ENCODE measurements at places on chromosomes 4 and X.

- DNase-seq = no peak
Observed at GRCh38 chrX:135112096-135112729, 8.1 kb downstream of the ETDB start.

- DNase-seq = no peak
Observed at GRCh38 chr4:159292137-159292896, 189.4 kb downstream of the RAPGEF2 start.

DNA sequence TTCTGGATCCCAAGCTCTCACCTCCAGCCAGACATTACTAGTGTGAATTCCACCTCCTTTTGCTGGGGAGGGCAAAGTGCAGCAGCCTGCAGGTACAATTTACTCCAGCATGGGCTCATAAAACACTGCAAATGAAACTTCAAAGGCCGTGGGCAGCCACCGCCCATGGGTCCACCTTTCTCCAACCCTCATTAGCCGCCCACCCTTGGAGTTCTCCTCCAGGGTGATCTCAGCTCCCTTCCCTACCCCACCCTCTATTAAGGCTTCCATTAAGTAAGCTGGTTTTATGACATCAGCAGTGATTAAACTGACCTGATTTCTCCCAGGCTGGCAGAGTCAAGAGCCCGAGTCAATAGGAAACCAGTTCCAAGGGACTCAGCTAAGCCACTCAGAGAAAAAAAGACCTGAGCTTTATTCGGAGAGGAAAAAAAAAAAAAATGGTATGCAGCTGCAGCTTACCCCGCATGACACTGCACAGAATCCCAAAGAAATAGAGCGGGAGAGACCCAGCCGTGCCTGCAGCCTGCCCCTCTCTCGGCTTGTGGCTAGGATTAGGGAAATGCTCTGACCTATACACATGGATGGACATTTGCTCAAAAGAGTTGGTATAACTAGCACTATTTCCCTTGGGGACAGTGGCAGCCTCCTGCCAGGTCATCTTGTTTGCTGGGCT is 319.6 kb downstream of the PTTG2 start:
- DNase-seq = no peak

DNA sequence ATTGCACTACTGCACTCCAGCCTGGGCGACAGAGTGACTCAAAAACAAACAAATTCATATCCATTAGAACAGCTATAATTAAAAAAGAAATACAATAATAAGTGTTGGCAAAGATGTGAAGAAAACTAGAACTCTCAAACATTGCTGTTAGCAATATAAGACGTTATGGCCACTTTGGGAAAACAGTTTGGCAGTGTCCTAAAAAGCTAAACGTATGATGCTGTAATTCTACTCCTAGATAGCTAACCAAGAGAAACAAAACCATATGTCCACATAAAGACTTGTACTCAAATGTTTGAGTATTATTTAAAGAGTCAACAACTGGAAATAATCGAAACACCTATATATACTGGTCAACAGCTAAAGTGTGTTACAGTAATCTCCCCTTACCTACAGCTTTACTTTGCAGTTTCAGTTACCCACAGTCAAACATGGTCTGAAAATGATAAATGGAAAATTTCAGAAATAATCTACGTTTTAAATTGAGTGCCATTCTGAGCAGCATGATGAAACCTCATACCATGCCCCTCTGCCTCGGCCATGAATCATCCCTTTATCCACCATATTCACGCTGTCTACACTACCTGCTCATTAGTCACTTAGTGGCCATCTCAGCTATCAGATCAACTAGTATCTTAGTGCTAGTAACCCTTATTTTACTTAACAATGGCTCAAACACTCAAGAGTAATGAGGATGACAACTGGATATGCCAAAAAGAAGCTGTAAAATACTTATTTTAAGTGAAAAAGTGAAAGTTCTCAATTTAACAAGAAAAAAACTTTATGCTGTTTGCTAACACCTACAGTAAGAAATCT is 4.9 kb downstream of the ELF2 start:
- no peak for DNase-seq

- no peak for DNase-seq
Observed at GRCh38 chr4:109177096-109177810, 125.2 kb downstream of the COL25A1 start.

GRCh38 chr4:16250661-16251365 is 24.5 kb upstream of the TAPT1 start:
- DNase-seq = no peak

Data from hypothalamus (tissue), 51 donors.